ENCODE measurements at places on chromosomes 11 and 22.
A peak's percentile ranks its signal among the peaks of the same experiment; 100 is the strongest.

DNA sequence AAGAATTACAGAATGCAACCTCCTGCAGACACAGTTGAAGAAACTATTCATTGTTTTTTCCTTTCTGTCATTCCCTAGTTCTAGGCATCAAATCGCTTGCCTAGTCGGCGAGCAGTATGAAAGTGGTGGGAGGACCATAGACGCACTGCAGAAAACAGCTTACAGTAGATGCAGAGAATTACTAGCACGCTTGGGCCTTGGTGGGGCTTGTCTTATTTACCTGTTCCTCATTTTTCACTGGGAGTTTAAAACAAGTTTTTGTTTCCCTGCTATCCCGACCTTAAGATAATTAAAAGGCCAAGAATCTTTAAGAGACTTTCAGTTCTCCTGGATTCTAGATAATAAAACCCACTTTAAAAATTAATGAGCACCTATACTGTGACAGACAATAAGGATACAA is 713 bp upstream of the ARL14EP start:
- no peak for ATAC-seq

DNA sequence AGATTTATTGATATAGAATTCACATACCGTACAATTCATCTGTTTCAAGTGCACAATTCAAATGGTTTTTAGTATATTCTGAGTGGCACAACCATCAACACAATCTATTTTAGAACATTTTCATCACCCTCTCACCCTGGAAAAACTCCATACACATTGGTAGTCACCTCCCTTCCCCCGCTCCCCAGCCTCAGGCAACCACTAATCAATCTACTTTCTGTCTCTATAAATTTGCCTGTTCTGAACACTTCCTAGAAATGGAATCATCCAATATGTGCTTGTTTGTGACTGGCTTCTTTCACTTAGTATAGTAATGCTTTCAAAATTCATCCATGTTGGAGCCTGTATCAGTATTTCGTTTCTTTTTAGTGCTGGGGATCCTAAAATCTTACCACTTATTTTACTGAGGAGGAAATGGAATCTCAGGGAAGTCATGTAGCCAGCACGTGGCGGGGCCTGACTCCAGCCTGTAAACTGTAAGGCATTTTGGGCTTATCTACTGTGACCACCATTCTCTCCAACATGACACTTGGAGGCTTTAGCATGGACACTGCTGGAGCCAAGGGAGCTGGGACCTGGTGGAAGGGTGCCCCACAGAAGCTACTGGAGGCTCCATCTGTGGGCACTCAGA is 905 bp upstream of the UCP3 start:
- ATAC-seq, result no peak

GRCh38 chr11:12482839-12483238 is 105.5 kb downstream of the PARVA start:
- ATAC-seq, result no peak

DNA sequence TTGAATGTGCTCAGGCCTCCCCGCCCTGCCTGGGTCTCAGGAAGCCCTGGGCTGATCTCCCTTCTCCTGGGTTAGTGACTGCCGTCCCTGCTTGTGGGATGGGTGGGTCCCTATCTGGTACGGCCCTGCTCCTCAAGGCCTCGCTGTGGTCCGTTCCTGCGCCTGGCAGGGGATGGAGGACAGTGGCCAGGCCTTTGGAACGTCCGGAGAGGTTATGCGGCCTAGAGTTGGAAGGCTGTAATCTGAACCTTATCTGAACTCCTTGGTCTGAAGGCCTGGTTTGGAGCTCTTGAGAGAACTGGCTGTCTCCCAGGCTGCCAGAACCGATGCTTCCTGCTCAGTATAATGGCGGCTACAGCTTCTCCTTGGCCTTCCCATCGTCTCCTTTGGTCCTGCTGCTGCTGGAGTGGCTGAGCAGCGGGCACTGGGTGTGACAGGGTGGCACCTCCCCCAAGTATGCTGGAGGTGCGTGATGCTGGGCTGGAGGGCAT is 72.8 kb downstream of the FLI1 start:
- no peak for ATAC-seq

DNA sequence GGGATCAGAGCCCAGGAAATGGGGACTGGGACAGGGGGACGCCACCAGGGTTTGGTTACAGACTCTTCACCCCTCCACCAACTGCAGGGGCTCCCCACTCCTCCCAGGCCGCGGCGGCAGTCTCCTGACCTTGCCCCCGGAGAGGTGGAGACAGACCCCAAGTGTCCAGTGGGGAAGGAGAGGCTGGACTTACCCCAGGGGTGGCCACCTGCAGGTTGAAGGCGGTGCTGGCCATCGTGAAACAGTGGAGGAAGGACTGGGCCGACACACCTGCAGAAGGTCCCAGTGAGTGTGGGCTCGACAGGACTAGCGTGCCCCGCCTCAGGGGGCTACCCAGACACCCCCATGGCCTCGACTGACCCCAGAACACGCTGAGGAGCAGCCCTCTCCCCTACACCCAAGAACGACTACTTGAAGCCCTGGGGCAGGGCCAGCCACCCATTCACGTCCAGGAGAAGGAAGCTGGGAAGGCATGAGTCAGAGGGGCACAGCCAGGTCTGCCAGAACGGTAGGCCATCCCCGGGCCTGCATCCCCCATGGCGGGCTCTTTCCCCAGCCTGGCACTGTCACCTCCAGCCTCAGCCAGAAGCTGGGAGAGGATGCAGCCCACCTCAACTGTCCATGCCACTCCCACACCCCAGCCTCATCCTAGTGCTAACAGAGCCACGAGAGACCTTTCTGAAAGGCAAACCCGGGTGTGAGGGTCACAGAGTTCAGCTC is 2.3 kb downstream of the GATD1 start:
- ATAC-seq, result no peak

DNA sequence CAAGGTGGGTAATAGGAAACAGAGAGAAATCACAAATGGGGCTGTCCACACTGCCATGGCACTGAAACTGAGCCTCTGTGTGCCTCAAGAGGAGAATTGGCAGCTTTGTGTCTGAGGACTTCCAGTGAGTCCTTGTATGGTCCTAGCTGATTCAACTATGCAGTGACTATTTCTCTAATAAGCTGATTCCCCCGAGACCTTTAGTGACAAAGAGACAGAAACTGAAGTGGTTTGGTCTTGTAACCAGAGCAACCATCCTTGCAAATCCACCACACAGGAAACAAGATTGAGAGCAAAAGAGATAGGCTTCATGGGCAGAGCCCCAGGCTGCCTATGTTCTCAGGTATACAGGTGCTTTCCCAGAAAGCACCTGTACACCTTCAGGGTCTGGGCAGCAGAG is 1038.5 kb downstream of the NTM start:
- no peak for ATAC-seq

DNA sequence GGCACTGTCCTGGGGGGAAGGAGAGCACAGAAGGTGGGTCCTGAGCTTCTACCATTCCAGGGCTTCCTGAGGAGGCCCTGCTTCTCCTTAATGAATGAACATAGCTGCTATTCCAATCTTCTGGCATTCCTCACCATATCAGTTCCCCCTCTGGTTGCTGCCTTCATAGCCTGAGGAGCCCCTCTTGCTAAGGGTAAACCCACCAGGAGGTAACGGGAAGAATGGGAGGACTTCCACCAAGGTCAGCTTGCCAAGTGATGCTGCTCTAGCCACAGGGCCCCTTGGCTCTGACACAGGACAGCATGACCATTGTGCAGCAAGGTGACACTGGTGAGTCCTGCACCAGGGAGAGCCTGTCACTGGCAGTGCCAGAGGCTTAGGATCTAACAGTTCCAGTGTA is 1022.5 kb downstream of the TBC1D22A start:
- ATAC-seq, result no peak

DNA sequence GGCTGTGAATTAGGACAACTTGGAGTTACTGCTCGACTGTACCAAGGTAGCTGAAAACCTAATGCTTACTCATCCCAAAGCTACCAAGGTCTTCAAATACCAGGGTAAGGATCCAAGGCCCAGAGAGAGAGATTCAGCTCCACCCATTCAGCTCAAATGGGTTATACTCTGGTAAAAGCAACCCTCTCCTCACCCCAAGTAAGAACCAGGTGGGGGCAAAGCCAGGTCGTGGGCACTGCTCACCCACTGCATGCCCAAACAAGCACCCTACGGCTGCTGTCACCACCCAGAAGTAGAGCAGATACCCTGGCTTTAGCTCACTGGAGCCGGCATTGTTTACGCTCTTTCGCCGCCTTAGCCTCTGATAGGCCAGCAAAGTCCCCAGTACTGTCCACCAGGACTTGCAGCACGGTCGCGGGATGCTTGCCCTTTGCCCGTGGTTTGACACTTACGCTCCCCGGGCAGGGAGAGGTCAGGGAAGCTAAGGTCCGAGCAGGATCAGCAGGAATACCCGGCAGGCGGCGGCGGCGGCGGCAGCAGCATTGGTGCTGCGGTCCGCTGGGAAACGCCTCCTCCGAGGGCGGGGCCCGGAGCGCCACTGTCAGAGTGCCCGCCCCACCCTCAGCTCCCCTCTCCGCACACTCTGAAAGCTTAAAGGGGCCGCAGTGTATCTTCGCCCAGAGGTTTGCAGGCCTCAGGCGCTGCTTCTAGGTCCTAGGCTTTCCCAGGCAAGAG is 19.6 kb downstream of the CKAP5 start:
- ATAC-seq, result peak; percentile 99

- no peak for ATAC-seq
Observed at GRCh38 chr11:79076526-79077115, 364.2 kb downstream of the TENM4 start.

All from stimulated activated memory B cell treated with anti-CD40 and anti-IgM and Interleukin-4, amounts not matched to agents 10 μg/mL and 1 μg/mL and 100 μg/mL, for 72 hours (primary cell).